ENCODE measurements at places on chromosomes 4 and X. TPM values are rescaled to one million over a fixed set of nuclear protein-coding genes. Genes with fewer than 3 reads are reported as not detected.
A peak's percentile ranks its signal among the peaks of the same experiment; 100 is the strongest.

DNA sequence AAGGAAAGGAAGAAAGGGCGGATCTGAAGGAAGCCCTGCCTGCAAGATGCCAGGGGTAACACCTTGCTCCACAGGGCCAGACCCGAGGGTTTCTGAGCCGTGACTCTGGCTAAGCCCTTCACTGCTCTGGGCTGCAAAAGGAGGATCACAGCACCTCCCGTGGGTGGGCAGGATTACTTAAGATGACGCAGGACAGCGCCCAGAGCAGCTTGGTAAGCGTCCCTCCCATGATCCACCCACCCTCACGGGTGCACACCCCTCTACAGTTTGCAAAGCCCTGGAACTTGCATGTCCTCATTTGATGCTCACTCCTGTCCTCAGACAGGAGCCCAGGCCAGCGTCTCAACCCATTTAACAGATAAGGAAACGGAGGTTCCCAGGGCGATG is 64.9 kb downstream of the CRMP1 start:
- DNase-seq: no peak

- no peak for DNase-seq
Measured at GRCh38 chr4:8403976-8404375, 36.5 kb downstream of the ACOX3 start.

- DNase-seq: no peak
Measured at GRCh38 chr4:6011271-6011671, 7.0 kb downstream of the C4orf50 start.

- peak; percentile 53 for DNase-seq
Measured at GRCh38 chrX:65985922-65986588, 53.8 kb downstream of the VSIG4 start.

- DNase-seq: no peak
Measured at GRCh38 chr4:78156520-78156919, 99.4 kb downstream of the FRAS1 start.

DNA sequence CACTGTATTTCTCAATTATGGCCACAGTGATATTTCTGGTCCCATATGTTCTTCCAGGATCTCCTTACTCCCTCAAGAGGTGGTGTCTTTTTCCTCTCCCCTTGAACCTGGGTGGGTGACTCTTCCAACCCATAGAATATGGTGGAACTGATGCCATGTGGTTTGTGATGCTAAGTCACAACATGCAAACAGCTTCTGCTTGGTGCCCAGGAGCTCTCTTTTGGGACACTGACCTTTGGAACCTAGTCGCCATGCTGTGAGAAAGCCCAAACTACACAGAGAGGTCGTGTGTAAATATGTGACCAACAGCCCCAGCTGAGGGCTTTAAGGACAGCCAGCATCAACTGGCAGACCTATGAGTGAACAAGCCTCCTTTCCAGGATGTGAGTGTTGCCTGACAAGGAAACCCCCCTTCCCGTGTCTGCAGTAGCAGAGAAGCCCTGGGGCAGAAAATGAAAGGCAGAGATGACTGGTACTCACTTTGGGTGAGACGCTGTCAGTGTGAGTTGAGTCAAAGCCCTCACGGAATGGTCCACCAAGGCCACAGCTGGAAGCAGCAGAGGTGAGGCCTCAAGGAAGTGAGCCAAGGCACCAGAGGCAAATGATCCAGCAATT is 223.4 kb downstream of the BCOR start:
- peak; percentile 34 for DNase-seq

GRCh38 chrX:37765507-37765906 is 14.4 kb upstream of the CYBB start:
- no peak for DNase-seq

GRCh38 chr4:152346526-152346925 is 189.4 kb downstream of the FBXW7 start:
- DNase-seq: no peak

GRCh38 chrX:121886557-121886956 is 839.1 kb downstream of the GLUD2 start:
- no peak for DNase-seq

- DNase-seq: no peak
Measured at GRCh38 chr4:4270529-4270928, 19.4 kb downstream of the LYAR start.

GRCh38 chr4:37082912-37083311 is 161.6 kb upstream of the NWD2 start:
- DNase-seq: no peak

DNA sequence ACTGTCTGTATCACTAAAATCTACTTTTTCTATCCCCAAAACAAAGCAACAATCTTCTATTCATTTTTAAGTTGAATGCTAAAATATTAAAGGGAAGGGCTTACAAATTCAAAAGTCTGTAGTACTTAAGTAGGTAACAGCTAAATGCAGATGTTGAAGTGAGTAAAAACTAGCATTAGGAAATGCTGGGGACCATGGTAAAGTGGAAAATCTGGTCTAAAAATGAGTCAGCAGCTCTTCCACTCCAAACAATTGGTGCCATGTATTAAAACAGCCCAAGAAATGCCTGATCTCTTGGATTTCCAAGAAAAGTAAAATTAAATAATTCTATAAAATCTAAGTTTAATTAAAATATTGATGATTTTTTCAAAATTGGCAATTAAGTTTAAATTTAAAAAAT is 73.3 kb upstream of the PPP3CA start:
- DNase-seq: no peak

- DNase-seq: no peak
Measured at GRCh38 chr4:17941731-17942130, 79.8 kb downstream of the LCORL start.

DNA sequence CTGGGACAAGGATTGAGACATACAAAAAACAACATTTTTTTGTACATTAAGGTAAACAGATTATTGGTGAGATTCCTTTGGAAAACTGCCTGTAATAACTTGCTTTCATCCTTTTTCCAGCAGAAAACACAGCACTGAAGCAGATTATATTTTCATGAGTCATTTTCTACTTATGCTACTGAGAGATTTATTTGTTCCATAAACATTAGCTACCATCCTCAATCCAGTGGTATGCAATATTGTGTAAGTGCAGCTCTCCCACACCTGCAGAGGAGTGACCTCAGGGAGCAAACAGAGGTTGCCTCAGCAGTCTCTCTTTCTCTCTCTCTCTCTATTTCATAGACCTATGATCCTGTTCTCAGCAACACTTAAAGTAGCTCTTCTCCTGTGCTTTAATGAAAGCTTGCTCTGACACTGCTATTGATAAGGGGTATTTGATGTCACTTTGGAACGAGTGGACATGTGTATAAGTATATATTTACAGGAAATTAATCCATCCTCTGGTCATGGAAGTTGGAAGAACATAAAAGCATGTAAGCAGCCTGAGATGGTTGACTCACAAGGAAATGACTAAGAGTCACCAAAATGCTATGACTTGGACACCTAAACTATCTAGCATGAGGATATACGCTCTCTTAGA is 163.7 kb upstream of the SPANXC start:
- DNase-seq: no peak

GRCh38 chr4:119653990-119654389 is 25.4 kb upstream of the PDE5A start:
- DNase-seq: no peak

GRCh38 chr4:2354118-2354517 is 64.3 kb downstream of the ZFYVE28 start:
- no peak for DNase-seq

GRCh38 chrX:136183917-136184316 is 36.6 kb downstream of the FHL1 start:
- no peak for DNase-seq

DNA sequence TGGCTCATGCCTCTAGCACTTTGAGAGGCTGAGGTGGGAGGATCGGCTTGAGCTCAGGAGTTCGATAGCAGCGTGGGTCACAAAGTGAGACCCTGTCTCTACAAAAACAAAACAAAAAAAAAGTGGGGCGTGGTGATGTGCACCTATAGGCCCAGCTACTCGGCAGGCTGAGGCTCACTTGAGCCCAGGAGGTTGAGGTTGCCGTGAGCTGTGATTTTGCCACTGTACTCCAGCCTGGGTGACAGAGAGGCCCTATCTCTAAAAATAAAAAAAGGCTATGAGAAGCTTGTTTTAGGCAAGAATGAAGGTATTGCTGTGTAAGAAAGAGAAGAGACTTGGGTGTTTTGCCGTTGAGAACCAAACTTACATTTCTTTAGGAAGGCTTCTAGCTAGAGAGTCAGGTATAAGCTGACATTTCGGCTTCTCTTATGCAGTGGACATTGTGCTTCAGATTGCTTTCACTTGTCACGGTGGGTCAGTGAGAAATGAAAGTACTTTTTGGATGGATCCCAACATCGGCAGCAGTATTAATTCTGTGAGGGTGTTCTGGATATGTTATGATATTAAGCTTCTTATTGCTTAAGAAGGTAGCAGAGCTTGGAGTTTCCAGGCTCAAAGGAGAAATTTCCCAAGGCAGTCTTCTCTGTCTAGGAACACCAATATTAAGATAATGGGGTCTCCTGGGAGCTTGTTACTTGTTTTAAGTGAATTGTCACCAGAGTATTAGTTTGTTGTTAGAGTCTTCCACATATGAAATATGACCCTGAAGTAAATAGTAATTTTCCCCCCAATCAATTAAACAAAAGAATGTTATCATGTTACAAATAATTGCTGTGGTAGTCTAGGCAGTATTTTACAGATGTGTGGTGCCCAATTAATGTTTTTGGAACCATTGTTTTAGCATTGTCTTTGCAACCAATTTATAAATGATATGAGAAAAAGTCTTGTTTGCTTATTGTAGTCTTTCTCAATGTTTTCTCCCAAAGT is 17.6 kb downstream of the TMEM131L start:
- no peak for DNase-seq

DNA sequence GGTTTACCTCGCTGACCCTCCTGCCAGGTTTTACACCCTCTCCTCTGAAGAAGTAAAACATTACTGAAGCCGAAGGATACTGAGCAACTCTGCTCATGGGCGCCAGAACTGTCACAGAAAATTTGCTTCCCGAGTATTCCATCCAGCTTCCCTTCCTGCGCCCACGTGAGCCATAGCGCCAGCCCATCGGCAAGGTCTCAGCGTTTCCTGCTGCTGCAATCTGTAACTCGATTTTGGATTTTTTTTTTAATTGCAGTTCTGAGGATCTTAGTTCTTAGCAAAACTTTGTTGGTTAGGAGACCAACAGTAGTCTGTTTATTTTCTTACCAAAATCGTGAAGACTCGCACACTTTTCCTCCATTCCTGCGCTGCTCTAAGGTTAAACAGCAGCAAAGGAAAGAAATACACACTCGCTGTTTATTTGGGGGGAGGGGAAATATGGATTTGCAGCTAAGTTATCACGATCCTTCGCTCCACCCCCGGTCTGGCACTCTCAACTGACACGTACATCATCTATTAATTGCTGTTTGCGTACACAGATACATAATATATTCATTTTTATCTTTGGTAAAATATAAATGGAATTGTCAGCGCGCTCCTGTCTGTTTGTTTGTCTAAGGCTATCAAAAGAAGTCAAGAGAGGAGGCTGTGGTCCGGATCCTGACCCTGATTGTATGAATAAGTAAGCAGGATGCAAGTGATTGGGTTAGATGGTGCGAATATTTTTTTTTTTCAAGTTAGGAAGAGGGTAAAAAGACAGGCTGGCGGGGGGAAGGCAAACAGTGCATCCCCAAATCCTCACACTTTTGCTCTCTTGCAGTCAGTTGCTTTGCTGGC is at the start of gene TLL1:
Gene TLL1, plus strand, starts transcription at position 777 of the 837 bp plus-strand sequence. CDS start 668 bp downstream, outside the sequence.
- DNase-seq: no peak

DNA sequence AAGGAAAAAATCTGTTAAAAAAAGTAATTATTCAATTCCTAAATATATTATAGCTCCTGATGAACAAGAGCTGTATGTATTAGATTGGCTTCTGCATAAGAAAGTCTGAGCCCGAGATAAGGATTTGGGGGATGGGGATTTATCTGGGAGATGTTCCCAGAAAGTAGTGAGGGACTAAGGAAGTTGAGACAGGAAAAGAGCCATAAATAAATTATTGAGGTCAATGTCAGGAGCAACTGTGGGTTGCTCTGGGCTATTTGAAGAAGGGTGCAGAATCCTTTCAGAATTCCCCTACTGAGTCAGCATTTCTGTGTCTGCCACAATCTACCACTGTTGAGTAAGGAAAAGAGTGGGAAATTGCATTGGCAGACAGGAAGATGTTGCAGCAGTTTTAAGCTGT is 3.1 kb upstream of the TDO2 start:
- no peak for DNase-seq

DNA sequence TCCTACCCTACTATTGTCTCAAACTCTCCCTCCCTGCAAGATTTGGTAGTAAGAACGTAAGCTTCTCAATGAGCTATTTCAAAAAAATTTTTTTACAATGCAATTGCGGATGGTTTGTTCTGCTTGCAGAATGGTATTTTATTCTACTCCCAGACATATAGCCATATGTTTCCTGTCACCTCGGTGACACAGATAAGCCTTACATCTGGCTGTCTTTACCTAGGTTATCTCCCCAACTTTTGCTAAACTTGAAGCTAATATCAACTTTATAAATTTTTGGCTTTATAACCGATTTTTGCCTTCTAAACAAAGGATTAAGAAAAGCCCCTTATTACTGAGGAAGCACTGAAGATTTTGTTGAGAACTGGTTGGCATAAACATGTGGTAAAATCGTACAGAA is 331.5 kb downstream of the TENM3 start:
- DNase-seq: no peak

Gene GSX2
- total RNA-seq: not detected

Gene PAGE4
- total RNA-seq: not detected

Gene PTPN13
- 2.2 TPM for total RNA-seq

Gene CPEB2
- 8.7 TPM for total RNA-seq

Gene ADGRL3
- not detected for total RNA-seq

Gene SMIM43
- total RNA-seq: not detected

Gene CFAP299
- not detected for total RNA-seq
